NCI-H460 (cell line): ENCODE measurements at places on chromosomes 7 and 10.

DNA sequence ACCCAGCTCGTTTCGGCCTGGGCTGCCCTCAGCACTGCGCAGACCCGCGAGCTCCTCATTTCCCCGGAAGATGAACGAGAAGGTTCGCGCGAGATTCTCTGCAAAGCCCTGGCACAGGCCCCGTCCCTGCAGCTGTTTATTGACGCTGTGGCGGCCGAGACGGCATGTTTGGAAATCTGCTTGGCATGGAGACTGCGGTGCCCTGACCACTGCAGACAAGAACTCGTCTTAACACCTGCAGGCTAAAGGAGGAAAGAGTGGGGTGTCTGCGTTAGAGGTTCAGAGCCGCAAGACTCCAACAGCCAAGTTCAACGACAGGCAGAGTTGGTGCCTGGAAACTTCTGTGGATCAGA is 125.6 kb downstream of the DNAJB6 start:
- DNase-seq, result no peak

- DNase-seq, result no peak
These were observed 220.2 kb upstream of the CELF2 start for GRCh38 chr10:10797513-10797912.

DNA sequence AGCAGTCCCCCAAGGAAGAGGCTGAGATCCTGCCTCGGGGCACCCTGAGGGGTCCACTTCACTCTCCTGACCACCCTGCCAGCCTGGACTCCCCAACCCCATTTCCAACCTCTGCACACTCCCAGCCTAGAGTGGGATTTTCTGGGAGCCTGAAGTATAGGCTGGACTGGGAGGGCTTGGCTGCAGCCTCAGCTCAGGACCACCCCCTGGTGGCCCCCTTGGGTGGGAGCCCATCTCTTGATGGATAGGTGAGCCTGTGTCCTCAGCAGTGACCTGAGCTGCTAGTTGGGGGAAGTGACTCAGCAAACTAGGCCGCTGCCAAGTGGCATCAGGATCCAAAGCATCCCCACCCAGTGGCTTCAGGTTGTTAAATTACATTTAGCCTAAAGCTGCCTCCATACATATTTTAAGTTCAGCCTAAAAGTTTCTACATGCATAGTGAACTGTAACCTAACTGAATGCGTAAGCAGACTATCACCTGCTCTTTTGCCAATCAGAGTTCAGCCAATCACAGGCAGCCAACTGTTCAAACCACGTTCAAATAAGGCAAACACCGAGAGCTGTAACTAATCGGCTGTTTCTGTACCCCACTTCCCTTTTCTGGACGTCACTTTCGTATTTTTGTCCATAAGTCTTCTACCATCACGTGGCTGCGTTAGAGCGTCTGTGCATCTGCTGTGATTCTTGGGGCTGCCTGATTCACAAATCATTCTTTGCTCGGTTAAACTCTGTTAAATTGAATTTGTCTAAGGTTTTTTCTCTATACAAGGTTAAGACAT is 144.0 kb downstream of the PLPP4 start:
- DNase-seq, result no peak

GRCh38 chr10:5151076-5151475 is 33.9 kb downstream of the AKR1C8 start:
- no peak for DNase-seq

DNA sequence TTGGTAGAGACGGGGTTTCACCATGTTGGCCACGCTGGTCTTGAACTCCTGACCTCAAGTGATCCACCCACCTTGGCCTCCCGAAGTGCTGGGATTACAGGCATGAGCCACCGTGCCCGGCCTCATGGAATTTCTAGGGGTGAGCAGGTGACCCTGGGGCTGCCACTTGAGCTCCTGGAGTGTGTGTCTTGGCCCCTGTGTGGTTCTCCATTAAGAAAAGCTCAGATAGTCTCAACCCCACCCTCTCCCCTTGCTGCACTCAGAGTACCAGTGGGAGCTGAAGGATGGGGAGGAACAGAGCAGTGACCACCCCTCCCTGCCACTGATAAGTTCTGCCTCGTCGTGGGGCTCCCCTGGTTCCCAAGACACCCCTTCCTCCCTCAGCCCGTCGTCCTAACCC is 45.3 kb downstream of the RCC1L start:
- no peak for DNase-seq

GRCh38 chr10:11483201-11484148 is 128.0 kb downstream of the USP6NL start:
- no peak for DNase-seq

DNA sequence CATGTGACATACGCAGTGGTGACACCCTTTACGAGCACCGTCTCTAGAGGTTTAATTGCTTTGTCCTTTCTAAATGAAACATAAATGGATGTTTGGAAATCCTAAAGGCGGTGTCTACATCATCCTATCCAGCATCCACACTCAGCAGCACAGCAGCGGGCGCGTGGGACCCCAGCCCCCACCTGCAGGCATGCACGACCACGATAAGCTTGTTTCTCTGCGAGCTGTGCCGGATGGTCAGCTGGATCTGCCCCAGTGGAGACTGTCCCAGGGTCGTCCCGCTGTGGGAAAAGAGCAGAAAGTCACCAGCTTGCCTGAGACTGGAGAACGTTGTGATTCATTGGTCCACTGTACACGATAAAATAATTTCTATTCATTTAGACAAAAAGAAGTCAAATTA is 34.2 kb upstream of the NCAPG2 start:
- no peak for DNase-seq

DNA sequence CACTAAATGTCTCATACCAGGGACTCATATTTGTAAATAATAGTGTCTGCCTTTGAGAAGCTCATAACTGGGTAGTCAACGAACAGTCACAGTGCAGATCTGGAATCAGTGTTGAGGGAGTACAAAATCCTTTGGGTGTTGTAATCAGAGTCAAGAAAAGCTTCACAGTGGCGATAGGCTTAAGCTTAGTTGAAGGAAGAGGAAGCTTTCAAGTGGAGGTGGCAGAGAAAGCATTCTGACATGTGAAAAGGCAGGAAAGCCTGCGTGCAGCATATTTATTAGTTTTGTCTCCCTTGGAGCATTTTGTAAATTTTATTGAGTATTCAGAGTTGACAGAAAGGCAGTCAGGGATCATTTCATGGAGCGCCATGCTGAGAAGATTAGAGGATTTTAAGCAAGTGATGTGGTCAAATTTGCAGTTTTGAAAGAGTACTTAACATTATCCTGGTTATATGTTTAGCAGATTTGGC is 104.9 kb downstream of the ADK start:
- no peak for DNase-seq

- DNase-seq, result no peak
These were observed 18.0 kb downstream of the NUDT5 start for GRCh38 chr10:12177642-12178041.

- DNase-seq, result no peak
These were observed 31.0 kb upstream of the PWWP2B start for GRCh38 chr10:132366006-132366405.

DNA sequence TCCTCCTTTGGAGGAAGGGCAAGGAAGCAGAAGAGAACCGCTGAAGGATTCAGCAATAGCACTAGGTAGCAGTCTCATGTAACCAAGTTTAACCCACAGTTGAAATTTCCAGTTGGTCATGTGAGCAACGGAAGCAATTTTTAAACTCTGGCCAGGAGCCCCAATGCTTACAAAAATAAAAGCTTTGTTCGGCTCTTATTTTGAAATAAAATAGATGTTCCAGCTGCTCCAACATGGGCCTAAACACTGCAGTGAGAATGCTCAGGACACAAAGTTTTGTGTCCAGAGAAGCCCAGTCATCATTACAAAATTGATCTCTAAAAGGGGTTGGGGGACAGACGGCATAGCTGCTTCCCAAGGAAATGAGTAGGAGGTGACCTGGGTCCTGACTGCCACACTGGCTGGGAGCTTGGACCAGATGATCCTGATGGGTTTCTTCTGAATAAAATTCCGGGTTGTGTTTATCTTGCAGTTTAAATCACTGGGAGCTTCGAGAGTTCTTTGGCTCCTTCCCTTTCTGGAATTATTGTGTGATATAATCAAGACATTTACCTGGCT is 452 bp upstream of the TMEM140 start:
- DNase-seq, result no peak

DNA sequence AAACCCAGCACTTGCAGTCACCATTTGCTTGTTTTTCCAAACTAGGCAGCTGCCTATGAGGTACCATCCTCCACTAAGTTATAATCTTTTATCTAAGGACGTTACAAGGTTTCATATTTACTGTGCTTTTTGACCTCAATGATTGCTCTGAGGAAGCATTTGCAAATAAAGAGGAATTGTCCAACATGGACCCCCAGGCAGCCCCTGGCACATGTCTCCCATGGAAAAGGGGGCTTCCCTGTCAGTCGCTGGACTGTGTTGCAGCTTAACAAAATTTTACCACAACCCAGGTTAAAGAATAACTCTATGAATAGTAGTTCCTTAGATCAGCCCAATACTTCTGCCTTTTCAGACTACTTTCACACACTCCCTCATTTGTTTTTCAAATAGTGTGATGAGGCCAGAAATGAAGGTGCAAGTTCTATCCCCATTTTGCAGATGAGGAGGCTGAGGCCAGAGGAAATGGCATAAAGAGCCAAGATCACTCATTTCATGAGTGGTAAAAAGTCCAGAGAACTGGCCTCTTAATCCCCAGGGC is 52.8 kb upstream of the ZPBP start:
- DNase-seq, result no peak

GRCh38 chr10:68696018-68696417 is 25.0 kb upstream of the CCAR1 start:
- DNase-seq, result no peak

DNA sequence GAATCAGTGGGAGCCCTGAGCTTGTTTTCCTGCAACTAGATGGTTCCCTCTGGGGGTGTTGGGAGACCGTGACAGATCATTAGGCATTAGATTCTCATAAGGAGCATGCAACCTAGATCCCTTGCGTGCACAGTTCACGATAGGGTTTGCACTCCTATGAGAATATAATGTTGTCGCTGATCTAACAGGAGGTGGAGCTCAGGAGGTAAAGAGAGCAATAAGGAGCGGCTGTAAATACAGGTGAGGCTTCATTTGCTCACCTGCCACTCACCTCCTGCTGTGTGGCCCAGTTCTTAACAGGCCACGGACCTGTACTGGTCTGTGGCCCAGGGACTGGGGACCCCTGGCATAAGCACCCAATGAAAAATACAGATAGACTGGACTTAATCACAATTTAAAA is 10.7 kb downstream of the SLC26A3 start:
- no peak for DNase-seq

DNA sequence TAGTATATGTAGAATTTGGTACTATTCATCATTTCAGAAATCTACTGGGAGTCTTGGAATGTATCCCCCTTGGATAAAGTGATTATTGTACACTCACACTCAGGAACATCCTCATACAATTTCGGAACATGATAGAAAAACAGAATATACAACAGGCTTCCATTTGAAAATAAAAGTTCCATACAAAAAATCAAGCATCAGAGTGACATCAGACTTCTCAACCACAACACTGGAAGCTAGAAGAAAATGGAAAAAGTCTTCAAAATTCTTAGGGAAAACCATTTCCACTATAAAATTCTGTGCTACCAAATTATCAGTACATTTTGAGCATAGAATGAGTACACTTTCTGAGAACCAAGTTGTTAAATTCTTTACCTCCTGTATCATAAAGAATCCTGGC is 8.8 kb downstream of the LYZL1 start:
- DNase-seq, result no peak

GRCh38 chr10:93751832-93752231 is 5.9 kb upstream of the LGI1 start:
- DNase-seq, result peak; percentile 22

GRCh38 chr10:2986391-2986801 is 81.0 kb upstream of the PFKP start:
- no peak for DNase-seq

- DNase-seq, result no peak
These were observed 234.3 kb downstream of the CACNA2D1 start for GRCh38 chr7:82209179-82209747.

DNA sequence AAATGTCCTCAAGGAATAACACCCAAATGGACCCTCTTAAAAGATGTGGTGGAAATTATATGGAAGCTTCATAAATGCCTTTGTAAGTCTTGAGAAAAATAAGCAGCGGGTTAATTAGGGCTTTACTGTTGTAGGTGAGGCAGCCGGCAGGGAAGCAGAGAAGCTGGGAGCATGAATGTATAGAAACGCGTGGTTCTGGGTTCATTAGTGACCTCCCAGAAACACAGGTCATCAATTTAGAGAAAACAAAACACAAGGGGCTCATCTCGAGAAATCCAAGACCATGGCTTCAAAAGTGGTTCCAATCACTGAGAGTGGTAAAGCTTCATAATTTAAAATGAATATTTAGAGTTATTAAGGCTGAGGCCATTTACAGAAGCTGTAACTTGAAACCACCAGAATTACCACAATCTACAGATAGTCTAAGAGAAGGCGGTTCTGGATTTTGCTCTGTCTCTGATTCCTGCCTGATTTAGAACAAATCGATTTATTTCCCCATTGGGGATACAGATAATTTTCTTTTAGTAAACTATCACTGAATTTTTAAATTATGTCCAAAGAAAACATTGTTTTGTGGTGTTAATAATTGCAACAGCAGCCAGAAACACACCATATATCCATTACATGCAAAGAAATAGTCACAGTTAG is 20.7 kb downstream of the GARIN1A start:
- no peak for DNase-seq

DNA sequence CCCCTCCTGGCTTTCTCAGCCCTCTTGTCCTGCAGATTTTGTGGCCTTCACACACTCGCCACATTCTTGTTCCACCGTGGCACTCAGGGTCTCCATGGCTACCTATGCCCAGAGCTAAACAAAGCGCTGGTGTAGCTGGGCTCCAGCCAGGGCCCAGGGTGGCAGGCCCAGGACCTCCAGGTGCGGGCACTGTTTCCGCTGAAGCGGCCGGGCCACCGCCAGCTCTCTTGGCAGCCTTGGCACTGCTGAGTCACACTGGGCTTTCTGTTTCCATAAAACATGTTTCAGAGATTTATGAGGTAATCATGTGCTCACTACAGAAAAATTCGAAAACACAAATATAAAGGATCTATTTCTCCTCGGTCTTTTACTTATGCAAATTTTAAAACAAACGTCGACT is 51.3 kb downstream of the AOC1 start:
- no peak for DNase-seq

DNA sequence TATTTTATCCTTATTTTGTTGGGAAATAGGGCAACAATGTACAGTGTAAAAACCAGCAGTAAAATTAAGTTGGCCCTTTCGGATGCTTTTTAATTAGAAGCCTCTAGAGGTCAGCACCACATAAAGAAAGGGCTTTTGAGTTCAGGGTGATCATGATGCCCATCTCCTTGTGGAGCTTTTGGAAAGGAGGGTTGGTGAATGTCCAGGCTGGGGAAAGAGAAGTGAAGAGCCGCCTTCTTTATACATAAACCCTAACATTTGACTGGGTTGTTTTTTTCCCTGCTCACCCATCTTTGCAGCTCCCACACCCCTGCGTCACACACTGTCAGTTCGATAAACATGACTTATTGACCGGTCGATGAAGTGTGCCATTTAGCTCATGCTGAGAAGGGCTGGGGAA is 29.8 kb downstream of the MTURN start:
- DNase-seq, result peak; percentile 47

- no peak for DNase-seq
These were observed 3.1 kb upstream of the EVX1 start for GRCh38 chr7:27239387-27240014.
